ENCODE measurements at places on chromosomes 7 and 10.

DNA sequence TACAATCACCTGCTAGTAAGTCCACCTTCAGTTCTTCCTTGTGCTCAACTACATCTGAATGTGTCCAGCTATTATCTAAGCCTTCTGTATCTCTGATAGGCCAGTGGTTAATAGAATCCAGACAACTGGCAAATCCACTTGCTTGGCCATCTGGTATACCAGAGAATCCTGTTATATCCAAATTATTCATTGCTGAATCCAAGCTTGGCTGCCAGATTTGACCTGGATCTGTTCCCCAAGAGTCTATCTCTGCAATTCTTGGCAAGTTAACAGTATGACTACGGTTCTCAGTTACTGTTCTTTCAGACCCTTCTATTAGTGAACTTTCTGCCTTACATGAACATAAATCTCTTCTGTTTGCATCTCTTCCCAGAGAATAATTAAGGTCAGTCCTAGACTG is 154.6 kb upstream of the TARP start:
- DNase-seq, result no peak

DNA sequence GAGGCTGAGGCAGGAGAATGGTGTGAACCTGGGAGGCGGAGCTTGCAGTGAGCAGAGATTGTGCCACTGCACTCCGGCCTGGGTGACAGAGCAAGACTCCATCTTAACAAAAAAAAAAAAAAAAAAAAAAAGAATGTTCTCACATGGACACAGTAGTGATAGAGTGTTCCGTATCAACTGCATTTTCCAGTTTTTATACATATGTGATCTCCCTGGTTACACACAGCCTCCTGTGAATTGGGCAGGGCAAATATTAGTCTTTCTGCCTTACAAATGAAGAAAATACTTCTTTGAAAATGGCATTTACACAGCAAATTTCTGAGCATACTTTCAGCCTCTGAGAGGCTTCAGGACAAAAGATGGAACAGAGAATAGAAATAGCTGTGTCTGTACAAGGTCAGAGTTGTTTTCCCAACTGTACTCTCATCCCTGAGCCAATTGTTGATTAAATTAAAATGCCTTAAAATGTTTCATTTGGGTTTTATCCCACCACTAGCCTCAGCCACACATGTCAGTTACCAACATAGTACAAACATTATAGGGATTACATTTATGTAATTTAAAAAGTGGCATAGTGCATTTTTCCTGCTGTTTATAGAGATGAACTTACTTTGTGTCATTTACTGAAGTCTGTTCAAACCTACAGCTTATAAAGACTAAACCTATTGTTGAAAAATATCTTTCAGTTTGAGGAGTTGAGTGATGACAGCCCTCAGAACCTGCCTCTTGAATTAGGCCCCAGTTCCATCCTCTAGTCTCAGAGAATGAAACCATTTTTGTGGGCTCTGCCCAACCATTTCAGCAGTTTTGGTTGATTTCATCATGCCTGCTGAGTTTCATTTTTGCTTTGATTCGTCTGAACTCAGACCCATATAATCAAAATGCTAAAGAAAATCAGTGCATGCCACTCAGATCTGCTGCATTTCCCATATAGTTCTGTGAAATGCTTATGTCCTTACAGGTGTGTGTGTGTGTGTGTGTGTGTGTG is 609.4 kb upstream of the C7orf33 start:
- no peak for DNase-seq

GRCh38 chr7:271266-272107 is 18.5 kb upstream of the FOXL3 start:
- no peak for DNase-seq

- DNase-seq, result no peak
Observed at GRCh38 chr10:35605191-35605590, at the start of gene GJD4. GJD4 (plus strand) TSS chr10:35605341; CDS start chr10:35605568, 227 bp downstream.

DNA sequence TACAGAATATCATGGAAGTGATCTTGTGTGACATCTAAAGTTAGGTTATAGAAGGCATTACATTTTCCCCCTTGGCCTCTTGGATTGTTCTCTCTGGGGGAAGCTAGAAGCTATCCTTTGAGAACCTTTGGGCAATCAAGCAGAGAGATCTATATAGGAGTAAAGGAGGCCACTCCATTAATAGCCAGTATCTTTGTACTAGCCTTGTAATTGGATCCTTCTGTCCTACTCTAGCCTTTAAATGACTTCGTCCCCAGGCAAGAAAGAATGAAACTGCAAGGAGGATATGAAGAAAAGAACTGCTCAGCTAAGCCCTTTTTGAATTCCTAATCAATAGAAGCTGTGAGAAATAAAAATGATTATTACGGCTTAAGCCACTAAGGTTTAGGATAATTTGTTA is 230.9 kb downstream of the AGMO start:
- no peak for DNase-seq

GRCh38 chr7:132242192-132242812 is 334.0 kb downstream of the PLXNA4 start:
- no peak for DNase-seq

GRCh38 chr7:7641129-7641663 is 644 bp downstream of the UMAD1 start:
- DNase-seq, result no peak

GRCh38 chr10:88336334-88336733 is 246.8 kb downstream of the RNLS start:
- DNase-seq, result no peak

GRCh38 chr10:2927958-2928840 is 139.1 kb upstream of the PFKP start:
- DNase-seq, result peak; percentile 36

- DNase-seq, result no peak
Observed at GRCh38 chr10:74058071-74058470, 60.2 kb downstream of the VCL start.

GRCh38 chr10:92239600-92240288 is 51.1 kb downstream of the CPEB3 start:
- DNase-seq, result peak; percentile 19

DNA sequence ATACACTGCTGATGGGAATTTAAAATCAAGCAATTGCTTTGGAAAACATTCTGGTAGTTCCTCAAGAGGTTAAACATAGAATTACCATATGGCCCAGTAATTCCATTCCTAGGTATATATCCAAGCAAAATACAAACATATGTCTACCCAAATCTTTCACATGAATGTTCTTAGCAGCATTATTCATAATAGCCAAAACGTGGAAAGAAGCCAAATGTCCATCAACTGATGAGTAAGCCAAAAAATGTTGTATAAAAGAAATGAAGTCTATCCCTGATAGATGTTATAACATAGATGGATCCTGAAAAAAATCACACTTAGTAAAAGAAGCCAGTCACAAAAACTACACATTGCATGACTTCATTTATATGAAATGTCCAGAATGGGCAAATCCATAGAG is 893.0 kb downstream of the SORCS3 start:
- DNase-seq, result no peak

GRCh38 chr7:139909379-139910050 is 80.5 kb downstream of the TBXAS1 start:
- DNase-seq, result no peak

GRCh38 chr10:6204341-6205191 is 1.8 kb downstream of the PFKFB3 start:
- DNase-seq, result no peak

GRCh38 chr10:118444069-118444468 is 101.9 kb upstream of the FAM204A start:
- no peak for DNase-seq

GRCh38 chr7:45183711-45184210 is 26.2 kb downstream of the RAMP3 start:
- no peak for DNase-seq

GRCh38 chr7:6425948-6426347 is 21.8 kb downstream of the DAGLB start:
- DNase-seq, result no peak

DNA sequence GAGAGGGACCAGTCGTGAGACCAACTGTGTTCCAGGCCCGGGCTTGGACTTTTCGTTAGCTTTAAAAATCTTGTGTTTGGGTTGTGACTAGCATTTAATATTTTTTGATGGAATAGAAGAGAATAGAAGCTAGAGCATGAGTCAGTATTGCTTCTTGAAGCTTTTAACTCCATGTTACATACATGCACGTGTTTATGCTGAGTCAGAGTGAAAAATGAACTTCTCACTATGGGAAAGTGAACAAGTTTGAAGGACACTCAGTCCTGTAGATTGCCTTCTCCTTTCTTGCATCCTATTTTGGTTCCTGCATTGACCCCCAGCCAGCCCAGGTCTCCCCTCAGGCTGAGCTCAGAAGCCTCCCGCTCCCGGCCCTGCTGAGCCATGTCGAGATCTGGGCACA is 31.8 kb downstream of the GHRHR start:
- no peak for DNase-seq

DNA sequence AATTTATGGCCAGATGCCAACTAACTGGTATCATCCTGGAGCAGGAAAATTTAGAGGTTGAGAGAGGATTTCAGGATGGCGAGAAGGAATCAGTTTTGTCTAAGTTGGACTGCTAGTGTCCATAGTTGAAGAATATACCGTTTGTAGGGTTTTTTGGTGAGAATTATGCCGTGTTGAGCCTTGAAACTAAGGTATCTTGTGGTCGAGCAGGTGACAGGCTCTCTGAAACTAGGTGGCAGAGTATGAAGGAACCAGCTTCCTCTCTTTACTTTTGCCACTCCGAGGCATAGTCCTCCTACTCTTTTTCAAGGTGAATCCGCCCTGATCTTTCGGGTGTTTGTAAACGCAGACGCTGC is 9.7 kb downstream of the MDFIC start:
- peak; percentile 12 for DNase-seq

DNA sequence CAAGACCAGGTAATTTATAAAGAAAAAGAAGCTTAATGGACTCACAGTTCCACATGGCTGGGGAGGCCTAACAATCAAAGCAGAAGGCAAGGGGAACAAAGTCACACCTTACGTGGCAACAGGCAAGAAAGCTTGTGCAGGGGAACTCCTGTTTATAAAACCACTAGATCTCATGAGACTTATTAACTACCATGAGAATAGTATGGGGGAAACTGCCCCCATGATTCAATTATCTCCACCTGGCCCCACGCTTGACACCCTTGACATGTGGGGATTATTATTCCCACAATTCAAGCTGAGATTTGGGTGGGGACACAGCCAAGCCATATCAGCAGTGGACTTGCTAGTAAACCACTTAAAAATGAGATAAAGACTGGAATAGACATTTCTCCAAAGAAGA is 451.7 kb downstream of the DNAJB9 start:
- DNase-seq, result no peak

DNA sequence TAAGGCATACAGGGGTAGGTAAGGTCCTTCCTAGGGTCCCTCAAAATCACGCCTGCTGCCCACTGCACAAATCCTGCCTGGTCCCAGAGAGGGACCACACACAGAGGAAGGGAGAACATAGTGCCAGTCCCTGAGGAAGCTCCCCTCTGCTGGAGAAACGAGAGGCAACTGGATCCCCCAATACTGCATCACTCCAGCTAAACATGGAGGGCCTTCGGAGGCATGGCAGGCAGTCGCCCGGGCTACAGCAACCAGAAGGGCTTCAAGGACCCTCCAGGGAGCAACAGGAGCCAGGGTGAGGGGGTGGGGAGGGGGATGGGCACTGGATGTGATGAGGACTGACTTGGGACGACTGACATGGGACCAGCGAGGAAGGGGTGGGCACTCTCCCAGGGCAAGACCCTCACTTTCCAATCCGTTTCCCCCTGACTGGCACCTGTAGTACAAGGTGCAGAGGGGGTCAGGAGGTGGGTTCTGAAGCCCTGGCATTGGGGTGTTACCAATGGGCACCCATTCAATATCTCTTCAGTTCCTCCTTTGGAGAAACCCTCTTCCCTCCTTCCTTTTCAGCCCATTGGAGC is 21.7 kb downstream of the DDIT4 start:
- DNase-seq, result no peak

GRCh38 chr7:55107946-55108345 is 89.1 kb downstream of the EGFR start:
- DNase-seq, result no peak

- DNase-seq, result no peak
Observed at GRCh38 chr10:92011560-92012214, 88.1 kb downstream of the BTAF1 start.

DNA sequence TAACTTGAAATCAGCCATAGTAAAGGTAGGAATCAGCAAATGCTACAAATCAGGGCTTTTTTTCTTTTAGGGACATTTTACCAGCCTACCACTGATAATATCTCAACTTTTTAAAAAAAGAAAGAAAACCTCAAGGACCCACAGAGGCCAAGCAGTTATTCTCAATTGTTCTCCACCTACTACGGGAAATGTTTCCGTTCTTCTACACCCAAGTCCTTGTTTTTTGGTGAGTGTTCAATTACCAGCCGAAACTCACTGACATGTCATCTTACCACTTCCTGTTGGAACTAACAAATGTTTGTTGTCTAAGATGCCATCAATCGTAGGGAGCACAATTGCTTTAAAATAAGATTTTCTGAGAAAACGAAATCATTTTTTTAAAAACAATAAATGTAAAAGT is 50.2 kb upstream of the CDK1 start:
- no peak for DNase-seq
